Stimulated activated CD8-positive, alpha-beta memory T cell treated with anti-CD3 and anti-CD28 coated beads, Interleukin-15, amount 100 ng/mL, for 1 hour (primary cell): ENCODE measurements at places on chromosomes 7 and 10.
A peak's percentile ranks its signal among the peaks of the same experiment; 100 is the strongest.

DNA sequence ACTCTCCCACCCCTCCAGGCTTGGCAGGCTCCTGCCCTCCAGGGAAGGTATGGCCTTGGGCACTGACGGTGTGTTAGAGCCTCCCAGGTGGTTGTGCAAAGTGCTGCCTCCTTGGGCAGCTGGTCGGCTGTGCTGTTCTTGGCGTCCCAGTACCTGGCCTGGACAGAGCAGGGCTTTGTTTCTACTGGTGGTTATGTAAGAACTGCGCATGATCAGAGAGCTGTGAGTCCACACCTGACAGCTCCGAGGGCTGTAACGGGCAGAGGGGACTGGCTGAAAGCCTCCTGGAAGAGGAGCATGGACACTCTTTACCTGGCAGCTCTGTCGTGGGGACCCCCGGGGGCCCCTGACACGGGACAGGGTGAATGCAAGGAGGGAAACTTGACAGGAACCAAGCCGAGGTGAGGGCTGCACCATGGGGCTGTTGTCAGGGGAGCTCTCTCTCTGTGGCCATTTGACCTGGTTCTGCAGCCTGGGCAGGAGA, 3.1 kb upstream of the SFRP5 start:
- DNase-seq, result no peak

- no peak for DNase-seq
Observed at GRCh38 chr10:88411772-88412349, 171.3 kb downstream of the RNLS start.

DNA sequence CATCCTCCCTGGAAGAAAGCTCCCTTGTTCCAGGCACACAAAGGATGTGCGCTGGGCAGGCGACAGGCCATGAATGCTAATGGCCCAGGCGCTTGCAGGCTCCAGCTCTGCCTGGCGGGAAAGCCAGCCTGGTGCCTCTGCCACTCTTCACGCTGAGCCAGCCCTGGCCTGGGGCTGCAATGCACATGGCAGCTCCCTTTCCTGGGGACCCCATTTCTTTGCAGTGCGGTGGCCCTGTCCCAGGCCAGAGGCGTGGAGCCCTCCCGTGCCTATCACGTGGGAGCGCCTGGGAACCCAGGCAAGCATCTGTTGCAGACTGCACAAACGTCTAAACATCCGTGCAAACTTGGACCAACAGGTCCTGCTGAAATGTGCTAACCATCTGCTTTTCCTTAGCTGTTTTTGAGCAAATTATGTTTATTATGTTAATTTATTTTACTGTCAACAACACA, 152.1 kb upstream of the LYZL2 start:
- no peak for DNase-seq

DNA sequence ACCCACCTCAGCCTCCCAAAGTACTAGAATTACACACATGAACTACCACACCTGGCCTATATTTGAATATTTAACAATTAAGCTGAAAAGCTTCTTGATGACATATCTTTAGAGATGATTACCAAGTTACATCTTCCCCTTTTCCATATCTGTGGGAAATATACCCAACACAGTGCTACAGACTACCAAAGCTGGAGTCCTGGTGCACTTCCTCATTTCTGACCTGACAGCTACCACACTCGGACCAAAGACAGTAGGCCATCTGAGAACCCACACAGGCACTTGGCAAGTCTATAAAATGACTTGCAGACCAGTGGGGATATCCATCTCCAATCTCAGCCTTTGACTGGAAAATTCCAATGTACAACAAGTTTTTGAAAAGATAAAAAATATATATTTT, 270.4 kb upstream of the KLF14 start:
- no peak for DNase-seq

GRCh38 chr10:74244097-74244685, 93.2 kb downstream of the ADK start:
- DNase-seq, result no peak

GRCh38 chr10:102642736-102643335, 1.4 kb upstream of the TRIM8 start:
- DNase-seq, result no peak

GRCh38 chr10:93570383-93570782, 3.9 kb downstream of the FFAR4 start:
- no peak for DNase-seq

DNA sequence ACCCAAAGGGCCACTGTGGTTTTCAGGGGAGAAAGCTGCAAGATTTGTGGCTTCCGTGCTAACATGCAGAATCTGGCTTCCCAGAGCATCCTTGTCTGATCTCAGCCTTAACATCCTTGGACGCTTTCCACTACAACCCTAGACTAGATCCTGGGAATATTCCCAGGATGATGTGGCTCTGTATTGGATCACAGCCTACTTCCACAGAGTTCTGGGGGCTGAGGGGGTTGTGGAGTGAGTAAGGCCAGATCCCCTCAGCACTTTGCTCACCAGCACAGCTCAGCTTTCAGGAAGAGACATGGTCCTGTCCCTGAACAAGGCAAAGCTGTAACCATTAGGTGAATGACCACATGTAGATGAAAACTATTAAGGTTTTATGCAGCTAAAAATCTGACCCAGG, 241.3 kb upstream of the MYO3A start:
- no peak for DNase-seq

DNA sequence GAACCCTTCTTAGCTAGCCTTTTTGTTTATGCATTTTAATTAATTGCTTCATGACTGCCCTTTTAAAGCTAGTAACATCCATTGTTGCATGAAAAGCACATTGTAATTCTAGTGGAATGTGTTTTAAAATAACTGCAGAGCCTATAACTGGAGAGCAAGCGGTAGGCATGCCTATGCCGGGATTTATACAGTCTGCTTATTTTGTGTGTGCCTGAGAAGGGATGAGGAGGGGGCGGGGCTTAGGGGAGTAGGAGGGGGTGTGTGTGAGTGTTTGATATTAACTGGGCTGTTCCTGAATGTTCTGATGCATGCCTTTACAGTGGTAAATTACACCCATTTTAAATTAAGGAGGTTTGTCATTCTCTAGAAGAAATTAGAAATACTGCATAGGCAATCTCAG, 208.1 kb downstream of the TCF7L2 start:
- DNase-seq, result no peak

GRCh38 chr10:122461367-122461728, at the start of gene HTRA1:
HTRA1 (plus strand) TSS chr10:122461553; CDS start chr10:122461653, 100 bp downstream.
- DNase-seq, result no peak

DNA sequence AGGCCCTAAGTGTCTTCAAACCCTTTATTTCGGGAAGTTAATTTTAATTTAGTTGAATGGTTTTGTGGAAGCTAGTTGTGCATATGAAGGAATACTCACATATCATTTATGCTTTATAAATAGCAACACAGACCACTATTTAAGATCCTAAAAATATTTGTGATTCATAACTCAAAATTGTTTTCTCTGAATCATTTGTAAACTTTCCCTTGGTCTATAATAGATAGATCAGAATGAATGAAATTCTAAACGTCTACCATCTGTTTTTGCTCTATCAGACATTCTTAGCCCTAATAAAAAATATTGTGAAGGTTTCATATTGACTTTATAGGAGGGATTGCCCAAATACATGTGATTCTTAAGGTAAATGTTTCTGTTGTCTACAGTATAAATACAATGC, 43.5 kb downstream of the LOXL4 start:
- no peak for DNase-seq

GRCh38 chr10:119374236-119374635, 166.9 kb downstream of the GRK5 start:
- no peak for DNase-seq

DNA sequence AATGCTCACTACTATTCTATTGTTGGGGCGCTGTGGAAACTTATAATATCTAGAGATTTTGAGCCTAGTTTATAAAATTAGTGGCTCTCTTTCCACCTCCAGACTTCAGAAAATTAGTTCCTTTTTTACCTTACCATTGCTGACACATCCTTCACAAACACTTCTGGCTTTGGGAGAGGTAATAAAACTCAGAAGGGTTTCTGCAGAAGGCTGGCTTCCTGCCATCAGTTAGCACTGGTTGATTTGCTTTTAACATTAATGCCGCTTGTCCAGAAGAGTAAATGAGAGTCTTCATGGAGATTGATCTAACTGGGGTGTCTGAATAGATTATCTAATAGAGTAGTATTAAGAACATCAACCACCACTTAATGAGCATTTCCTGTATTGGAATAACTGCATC, 20.3 kb downstream of the ACSM6 start:
- DNase-seq, result no peak

- DNase-seq, result no peak
Observed at GRCh38 chr10:118042827-118043242, 3.9 kb downstream of the RAB11FIP2 start.

DNA sequence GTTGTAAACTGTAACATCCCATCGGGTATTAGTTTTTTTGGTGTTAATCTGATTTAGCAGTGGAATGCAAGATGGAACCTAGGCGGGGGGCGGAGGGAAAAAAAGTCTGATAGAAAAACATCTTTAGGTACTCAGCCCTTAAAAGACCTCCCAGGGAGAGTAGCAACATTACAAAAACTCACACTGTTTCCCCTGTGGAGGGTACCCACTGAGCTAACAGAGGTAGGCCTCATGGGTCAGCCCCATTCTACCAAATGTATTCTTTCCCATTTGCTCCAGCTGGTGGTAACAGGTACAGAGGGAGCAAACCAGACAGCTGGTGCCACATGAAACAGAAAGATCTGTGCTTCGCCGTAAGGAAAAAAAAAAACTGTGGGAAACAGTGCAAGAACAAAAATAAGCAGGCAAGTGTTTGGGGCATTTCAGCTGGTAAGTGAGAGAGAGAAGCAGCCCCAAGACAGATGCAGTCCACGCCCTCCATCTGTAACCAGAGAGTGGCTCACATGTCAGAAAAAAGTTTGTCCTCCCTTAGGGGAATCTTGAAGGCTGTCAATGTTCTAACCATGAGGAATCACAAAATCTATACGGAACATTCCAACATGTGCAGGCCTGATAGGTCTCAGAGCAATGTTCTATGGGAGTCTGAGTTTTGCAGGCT, 65.3 kb downstream of the HOXA1 start:
- no peak for DNase-seq

DNA sequence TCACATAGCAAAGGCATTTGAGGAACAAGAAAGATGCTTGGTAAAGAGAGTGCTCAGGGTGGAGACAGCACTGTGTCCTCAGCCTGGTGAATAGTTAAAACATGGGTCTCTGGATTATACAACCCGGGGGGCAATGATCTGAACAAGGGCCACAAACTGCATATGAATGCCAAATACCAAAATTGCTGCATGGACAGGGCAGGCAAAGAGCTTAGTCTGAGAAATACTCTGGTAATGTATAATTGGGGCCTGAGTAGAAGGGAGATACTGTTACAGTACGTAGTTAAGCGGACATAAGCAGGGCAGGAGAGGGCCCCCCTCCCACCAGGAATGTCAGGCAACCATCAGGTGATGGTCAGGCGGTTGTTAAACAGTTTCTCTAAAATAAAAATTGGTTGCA, 99.3 kb upstream of the CDK1 start:
- no peak for DNase-seq

DNA sequence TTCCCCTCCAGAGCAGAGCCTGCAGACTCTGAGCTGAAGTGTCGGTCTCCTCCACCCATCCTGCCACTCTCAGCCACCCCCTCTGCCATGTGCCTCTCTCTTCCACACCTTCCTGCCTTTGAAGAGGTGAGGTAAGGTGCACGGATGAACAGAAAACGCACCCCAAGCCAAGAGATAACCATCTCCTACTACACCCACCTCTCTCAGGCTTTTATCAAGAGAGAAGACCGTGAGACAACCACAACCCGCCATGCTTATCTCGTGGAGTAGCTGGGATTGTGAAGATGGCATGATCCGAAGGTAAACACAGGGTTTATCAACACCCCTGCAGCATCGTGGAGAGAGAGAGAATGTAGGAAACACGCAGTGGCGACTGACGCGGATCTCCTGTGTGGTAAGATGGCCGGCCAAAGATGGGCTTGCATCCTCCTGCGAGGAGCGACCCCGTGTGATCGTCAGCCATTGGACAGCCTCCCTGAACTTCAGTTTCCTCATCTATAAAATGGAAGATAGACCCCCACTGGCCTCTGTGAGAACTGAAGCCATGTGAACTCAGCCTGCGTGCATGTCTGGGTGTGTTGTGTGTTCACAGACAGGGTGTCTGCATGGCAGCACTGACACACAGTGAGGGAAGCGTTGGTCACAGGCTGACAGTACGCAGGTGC, 219.0 kb downstream of the DIP2C start:
- no peak for DNase-seq

DNA sequence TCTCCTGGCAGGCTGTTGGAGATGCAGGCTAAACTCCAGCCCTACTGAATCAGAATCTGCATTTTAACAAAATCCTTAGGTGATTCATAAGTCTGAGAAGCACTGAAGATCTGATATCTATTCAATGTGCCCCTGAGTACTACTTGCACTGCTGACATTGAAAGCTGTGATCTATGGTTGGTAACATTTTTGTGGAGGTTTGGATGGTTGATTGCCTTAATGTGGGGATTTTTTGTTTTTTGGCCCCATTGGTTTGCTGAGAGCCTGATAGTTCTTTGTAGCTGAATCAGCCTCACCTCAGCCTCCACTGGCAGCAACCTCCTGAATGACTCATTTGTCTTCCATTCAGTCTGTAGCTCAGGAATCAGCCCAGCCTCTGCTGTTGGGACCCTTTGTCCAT, 14.7 kb upstream of the LRRN3 start:
- no peak for DNase-seq

GRCh38 chr7:155867280-155867679, 55.0 kb upstream of the SHH start:
- DNase-seq, result no peak

- DNase-seq, result no peak
Observed at GRCh38 chr7:120864141-120864900, 6.4 kb upstream of the TSPAN12 start.

GRCh38 chr7:154867068-154867467, 135.9 kb downstream of the PAXIP1 start:
- no peak for DNase-seq

GRCh38 chr10:14523286-14523685, 192.6 kb upstream of the FRMD4A start:
- DNase-seq, result no peak

- DNase-seq, result no peak
Observed at GRCh38 chr7:138838166-138838565, 40.2 kb upstream of the ATP6V0A4 start.

GRCh38 chr7:154913638-154914307, 89.2 kb downstream of the PAXIP1 start:
- DNase-seq, result peak; percentile 91

- DNase-seq, result no peak
Observed at GRCh38 chr7:141161550-141162535, 88.0 kb downstream of the TMEM178B start.

GRCh38 chr7:104552102-104552501, 223.7 kb downstream of the LHFPL3 start:
- DNase-seq, result no peak

DNA sequence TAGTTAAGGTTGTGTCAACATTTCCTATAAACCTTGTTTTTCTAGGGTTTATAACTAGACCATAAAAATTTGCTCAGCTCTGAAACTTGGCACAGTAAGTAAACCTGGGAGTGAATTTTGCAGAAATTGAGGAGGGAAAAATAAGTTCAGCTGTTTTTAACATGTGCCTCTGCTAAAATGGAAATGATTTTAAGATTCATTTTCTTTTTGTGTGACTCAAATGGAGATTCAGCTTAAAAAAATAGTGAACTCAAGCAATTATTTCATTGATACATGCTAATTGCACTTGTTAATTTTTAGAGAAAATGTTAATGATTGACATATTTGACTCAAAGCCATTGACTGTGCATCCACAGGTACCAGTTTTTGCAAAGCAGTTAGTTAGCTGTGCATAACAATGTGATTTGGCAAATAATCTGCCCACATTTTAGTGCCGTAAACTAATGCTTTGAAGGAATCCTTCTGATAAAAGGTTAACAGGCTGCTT, 68.5 kb upstream of the ZNF438 start:
- no peak for DNase-seq
